ENCODE measurements at places on chromosomes 7 and 10.
A peak's percentile ranks its signal among the peaks of the same experiment; 100 is the strongest.

DNA sequence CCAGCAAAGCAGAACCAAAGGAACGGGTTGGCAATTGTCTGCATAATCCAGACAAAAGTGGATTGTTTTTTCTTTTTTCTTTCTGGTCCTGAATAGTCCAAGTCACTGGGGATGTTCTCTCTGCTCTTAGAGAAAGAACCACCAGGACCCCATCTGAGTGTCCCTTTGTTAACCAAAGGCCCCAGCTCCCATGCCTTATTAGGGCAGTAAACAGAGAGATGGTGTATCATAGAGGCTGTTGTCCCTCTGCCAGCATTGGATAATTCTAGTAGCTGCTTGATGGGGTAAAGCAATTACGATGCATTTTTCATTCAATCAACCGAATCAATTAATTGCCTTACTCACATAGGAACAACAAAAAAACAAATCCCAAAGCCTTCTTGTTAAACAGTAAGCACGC lies 213.0 kb downstream of the BUB3 start:
- no peak for DNase-seq

DNA sequence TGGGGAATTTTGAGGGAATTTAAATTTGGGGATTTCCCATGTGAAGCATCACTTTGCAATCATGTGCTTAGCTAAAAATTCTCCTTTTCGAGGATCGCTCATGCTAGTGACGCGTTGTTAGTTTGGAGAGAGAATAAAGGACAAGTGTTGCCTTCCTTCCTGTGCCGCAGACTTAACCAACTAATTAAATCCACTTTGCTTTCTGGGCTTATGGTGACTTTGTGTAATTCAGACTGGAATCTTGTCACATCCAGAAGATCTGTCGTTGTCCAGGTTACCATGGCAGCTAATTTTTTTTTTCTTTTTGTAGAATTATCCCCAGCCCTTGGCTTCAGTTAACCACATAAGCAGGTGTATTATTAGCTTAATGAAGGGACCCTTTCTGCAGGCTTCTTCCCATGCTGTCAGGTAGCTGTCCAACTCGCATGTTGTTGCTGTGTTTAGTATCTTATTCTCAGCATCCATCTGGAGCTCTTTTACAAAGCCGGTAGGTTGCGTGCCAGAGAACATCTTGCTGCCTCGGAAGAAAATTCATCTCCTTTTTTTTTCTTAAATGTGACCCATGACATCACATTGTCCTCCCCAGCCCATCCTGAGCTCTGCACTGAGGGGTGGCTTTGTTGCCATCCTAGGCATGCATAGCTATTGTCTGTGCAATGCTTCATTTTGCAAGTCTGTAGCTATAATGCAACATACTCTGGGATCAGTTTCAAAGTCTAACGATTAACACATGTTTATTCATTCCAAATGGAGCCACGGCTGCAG lies 47.2 kb upstream of the NRP1 start:
- no peak for DNase-seq

GRCh38 chr10:80545258-80545881 lies 7.7 kb downstream of the SH2D4B start:
- no peak for DNase-seq

- no peak for DNase-seq
These were observed 100.2 kb downstream of the ACTR3B start for GRCh38 chr7:152859781-152860191.

DNA sequence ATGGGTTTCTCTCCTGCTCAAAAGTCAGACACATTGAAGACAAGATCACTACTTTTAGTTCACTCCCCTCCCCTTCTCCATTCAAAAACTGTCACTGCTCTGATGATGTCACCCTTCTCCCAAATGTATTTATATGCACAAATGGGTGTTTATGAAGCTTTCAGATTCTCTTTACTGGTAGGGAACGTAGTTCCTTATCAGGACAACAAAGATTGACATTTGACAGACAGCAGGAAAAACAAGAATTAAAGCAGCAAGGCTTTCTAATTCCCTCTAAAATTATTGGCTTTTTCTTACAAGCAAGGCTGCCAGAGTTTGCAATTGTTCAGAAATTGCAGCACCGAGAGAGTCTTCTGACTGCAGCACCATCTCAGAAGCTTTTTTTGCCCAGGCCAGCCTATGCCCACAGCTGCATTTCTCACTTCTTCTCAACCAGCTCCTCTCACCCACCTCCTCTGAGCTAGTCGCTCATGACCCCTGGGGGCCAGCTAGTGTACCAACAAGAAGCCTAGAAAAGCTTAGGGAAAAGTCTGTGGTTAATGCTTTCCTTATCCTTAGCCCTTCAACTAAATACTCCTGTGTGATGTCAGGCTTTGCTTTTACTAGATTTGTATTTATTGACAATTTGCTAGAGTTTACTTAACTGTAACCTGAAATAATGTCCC lies 265.1 kb downstream of the HTR7 start:
- no peak for DNase-seq

DNA sequence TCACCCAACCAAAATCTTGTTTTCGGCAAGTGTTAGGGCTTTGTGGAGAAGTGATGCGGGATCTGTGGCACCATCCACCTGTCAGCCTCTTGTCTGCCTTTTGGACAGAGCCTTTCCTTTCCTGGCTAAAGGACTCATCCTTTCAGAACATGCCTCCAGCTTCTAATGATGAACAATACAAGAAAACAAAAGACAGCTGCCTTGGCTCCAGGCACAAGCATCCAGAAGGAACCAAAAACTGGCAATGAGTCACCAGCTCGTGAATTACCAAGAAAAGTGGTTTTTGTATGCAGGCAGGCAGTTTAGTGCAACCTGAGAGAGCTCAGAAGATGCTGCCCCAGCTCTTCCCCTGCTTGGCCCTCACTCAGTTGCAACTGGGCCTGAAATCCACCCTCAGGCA lies 84.6 kb upstream of the NAMPT start:
- DNase-seq, result no peak

- no peak for DNase-seq
These were observed 18.1 kb upstream of the PAXIP1 start for GRCh38 chr7:155020996-155021395.

DNA sequence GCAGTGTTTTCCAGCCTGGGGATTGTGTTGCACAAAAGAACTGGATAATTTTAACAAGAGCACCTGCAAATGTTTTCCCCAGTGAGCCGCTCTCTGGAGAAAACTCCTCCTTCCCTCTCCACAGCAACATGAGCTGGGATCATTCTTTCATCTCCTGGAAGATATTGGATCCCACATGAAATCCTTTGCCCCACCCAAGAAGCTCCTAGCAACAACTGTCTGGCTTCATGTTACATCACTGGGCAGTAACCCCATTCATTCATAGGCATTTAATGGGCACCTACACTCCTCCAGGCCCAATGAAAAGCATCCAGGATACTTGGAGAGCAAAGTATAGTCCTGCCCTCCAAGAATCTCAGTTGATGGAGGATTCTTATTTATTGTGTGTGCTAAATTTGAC lies 27.2 kb downstream of the LSM5 start:
- DNase-seq, result no peak

DNA sequence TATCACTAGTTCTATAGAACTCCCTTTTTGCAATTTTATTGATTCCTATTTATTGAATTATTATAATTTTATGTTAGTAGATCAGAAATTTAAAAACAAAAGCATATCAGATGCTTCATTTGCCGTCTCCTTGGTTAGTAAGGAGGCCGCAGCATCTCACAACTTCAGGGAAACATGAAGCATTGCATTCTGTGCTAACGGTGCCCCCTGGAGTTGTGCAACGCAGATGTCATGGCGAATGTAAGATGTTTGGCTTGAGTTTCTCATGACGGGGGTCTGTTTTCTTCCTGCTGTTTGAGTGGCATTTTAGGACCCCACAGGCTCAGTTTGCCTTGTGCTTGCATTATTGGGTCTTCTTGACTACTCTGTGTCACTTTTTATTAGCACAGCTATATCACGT lies 124.8 kb downstream of the CNNM2 start:
- DNase-seq, result no peak

DNA sequence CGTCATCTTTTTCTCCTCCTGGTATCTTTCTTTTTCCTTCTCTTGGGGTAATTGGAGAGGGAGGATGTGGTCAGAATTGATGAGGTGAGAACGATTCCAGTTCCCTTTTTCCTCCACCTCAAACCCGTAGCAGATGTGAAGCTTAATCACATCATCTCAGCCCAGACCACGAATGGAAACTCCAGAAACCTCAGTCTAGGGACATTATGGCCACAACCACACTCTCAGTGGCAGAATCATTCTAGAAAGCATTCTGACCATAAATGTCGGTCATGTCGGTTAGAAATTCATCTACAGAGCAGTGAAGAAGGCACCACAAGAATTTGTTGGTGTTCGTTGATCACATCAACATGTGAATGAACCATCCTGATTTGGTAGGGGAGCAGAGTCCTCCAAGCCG lies 78.7 kb downstream of the GATA3 start:
- no peak for DNase-seq

GRCh38 chr7:22962775-22963350 lies 51.1 kb downstream of the HYCC1 start:
- no peak for DNase-seq

GRCh38 chr10:77442699-77443189 lies 194.9 kb downstream of the KCNMA1 start:
- no peak for DNase-seq

DNA sequence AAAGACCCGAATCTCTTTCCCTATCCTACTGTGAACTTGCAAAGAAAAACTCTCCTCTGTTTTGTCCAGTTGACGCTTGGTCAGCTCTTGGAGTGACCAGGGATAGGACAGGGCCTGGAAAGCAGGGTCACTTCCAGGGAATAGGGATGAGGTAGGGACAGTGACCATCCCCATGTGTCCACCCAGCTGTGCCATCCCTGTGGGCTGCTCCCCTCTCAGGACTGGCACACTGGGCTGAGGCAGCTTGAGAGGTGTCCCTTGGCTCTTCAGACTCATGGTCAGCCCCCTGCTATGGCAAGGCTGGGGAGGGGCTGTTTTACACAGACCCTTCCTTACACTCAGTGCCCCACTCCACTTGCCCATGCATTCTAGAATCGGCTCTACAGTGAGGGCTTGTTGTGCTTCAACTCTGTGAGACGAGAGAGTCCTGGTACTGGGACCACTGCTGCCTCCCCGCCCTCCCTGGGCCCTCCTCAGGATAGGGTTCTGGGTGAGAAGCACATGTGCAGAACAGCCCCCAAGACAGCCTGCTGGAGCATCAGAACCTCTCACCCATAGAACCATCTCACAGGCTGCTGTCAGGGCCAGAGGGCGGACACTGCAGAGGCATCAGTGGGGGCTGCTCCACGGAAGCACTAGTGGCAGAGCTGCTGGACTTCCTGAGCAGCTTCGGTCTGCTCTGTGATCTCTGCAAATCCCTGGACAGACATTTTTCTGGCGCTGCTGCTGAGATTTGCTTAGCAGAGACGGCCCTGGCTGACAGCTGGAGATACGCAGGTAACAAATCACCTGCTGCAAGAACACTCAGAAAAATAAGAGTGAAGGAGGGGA lies 202.8 kb upstream of the CXCL12 start:
- DNase-seq, result peak; percentile 66

- DNase-seq, result no peak
These were observed 63.9 kb downstream of the BTAF1 start for GRCh38 chr10:91987397-91988037.

- DNase-seq, result no peak
These were observed 8.1 kb downstream of the PDE1C start for GRCh38 chr7:32062150-32062549.

DNA sequence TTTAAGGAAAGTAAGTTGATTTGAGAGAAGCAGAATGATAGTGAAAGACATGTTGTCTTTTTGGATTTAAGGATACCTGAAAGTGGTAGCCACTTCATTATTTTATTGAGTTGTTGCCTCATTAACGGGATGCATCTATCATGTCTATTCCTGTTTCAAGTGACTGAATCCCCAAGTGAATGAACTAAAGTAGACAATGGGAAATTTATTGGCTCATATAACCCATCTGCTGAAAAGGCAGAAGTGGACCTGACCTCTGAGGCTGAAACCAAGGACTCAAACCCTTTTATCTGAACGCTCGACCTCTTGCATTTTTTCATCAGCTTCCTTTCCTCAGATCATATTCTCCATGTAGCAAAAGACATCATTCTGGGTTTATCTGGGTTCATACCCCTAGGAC lies 465.6 kb upstream of the LRRN3 start:
- DNase-seq, result no peak

DNA sequence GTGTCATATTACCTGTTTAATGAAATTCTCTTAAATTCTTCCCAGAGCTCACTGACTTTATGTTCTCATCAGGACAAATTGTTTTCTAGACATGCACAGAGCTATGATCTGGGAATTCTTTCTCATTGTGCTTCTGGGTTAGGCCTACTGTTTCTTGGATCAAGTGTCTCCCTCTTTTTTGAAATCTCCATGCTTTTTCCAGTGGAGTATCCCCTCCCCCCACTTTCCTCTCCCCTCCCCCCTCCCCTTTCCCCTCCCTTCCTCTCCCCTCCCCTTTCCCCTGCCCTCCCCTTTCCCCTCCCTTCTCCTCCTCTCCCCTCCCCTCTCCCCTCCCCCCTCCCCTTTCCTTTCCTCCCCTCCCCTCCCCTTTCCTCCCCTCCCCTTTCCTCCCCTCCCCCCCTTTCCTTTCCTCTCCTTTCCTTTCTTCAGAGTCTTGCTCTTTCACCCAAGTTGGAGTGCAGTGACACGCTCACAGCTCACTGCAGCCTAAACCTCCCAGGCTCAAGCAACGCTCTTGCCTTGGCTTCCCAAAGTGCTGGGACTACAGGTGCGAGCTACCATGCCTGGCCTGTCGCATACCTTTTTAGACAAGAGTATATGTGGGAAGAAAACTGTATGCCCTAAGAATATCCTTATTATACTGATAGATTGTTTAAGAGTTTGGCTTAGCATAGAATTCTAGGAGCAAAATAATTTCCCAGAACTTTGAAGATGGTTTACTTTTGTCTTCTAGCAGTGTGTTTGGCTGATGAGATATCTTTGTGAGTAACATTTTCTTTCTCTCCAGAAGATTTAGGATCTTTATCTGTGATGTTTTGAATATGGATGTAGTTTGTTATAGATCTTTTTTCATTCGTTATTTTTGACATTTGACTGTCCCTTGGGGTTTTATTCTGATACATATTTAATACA lies 2.5 kb downstream of the DYNC2I1 start:
- DNase-seq, result peak; percentile 35

DNA sequence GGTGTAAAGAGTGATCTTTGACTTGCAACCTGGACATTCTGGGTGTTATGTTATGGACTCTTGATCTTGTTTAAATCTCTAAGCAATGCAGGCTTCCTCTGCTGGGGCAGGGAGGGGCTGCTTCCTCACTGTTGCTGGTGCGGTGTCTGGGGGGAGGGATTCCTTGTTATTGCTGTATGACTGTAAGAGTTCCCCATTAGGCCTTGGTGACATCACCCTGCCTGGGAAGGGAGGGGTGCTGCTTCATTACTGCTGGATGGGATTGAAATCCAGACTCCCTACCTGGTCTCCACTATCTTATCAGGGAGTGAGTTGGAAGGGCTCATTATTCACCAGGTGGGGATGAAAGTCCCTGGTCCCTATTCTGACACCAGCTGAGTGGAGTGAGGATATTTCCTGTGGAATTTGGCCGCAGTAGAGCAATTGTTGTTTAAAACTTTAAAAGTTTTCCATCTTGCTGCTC lies 8.8 kb downstream of the OGDH start:
- DNase-seq, result peak; percentile 73

GRCh38 chr7:101114492-101114891 lies 12.4 kb upstream of the SERPINE1 start:
- DNase-seq, result no peak

- no peak for DNase-seq
These were observed 99.6 kb upstream of the KMT2E start for GRCh38 chr7:104914421-104914820.
